Esophagus squamous epithelium (tissue), 5 donors: ENCODE measurements at places on chromosomes 6 and 20.

DNA sequence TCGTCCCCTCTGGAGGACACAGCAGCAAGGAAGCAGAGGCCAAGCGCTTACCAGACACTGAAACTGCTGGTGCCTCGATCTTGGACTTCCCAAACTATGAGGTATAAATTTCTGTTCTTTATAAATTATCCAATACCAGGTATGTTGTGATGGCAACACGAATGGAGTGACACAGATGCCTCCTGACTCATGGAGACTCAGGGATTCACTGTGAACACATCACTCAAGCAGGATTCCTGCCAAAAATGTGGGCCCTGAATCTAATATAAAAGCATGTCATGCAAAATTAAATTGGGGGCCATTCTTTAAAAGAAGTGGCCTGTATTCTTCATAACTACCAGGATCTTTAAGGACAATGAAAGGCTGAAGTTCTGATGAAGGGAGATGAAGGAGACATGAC is 52.5 kb upstream of the SLC22A23 start:
- DNase-seq, result no peak

GRCh38 chr6:27940766-27941165 is 16.3 kb upstream of the OR2B6 start:
- no peak for DNase-seq

- DNase-seq, result no peak
Measured at GRCh38 chr6:98841621-98842341, 7.4 kb downstream of the POU3F2 start.

- no peak for DNase-seq
Measured at GRCh38 chr20:63538204-63539091, 1.3 kb upstream of the PTK6 start.
